DMS153 (cell line): ENCODE measurements at places on chromosomes 2 and 18.

DNA sequence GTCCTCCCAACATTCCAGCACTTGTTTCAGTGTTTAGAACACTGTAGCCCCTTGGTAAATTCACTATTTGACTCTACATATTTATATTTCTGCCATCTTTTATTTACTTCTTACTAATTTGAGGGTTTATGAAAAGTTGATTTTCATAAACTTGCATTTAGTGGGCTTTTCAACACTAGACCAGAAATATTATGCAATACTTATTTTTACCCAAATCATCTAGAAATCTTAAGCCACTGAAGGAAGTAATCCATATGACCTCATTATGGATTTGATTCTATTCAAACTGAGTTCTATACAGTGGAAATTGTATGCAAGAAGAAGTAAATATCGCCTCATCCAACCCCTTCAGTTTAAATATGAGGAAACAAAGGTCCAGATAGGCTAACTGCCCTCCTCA lies 92.6 kb upstream of the VRK2 start:
- DNase-seq = no peak

DNA sequence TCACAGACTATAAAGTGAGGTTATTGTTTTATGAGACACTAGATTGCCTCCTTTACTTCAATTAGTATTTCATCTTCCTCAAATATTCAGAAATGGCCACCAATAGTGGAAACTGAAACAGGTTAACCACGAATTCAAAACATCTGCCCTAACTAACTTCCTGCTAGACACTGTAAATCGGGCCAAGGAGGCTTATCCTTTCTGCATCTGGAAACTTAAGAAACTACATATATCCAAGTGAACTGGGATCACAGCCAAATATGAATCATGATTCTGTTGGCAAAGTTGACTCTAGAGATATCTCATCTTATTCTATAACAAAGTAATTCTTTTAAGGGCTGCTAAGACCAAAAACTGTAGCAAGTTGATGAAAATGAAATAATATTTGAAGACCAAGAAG lies 136.6 kb upstream of the ZC3H15 start:
- DNase-seq = no peak

DNA sequence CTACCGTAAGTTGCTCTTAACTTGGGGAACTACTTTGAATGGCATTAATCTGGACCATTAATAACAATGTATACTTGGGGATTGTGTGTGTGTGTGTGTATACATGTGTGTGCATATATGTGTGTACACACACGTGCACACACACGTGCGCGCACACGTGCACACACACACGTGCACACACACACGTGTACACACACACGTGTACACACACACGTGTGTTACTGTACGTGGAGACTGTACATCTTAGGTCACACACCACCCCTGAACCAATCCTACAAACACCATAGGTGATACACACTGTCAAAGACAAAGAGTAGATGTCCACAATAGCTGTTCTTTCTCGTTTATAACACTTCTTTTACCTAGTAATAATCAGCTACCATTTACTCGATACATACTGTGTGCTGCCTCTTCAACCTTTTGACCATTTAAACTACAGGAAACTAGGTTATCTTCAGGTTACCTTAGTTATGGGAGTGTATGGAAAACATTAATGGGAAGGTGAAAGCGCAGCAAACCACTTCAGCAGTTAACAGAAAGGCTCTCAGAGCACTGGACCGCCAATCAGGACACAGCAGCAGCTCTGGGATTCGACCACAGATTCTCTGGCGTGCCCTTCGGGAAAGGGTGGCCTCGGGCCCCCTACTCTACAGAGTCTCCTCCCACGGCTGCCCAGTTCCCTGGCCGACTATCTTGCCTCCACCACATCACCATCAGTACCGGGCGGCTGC lies 894 bp upstream of the GCC2 start:
- DNase-seq = no peak

DNA sequence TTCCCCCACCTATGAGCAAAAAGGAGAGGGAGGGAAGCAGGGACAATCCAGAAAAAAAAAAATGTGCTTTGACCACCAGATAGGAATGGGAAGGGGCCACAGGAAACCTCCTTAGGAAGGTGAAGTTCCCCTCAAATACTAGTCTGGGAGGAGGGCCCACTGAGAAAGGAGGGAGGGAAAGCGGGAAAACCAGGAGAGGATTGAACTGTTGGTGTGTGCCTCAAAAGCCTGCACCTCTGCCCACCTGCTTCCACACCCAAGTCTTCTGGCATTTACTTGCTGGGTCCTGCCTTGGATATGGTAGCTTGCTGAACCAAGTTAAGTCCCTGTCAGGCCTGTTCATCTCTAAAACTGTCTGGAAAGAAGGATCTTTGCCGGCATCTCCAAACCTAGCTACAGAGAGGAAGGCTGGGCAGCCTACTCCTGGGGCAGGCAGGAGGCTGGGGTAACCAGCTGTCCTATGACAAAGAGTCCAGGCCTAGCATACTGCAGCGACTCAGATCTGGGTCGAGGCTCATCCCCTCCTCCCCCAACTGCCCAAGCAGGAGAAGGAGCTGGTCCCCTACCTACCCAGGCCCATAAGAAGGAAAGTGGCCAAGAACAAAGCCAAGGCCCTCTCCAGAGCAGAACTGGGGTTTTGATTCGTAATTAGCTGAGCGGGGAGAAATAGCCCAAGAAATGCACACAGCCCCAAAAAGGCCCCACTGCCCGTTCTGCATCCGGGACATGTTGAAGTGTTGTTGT lies 3.0 kb downstream of the EN1 start:
- DNase-seq = no peak

- no peak for DNase-seq
These were observed 8.0 kb downstream of the SFXN5 start for GRCh38 chr2:73063472-73063871.

DNA sequence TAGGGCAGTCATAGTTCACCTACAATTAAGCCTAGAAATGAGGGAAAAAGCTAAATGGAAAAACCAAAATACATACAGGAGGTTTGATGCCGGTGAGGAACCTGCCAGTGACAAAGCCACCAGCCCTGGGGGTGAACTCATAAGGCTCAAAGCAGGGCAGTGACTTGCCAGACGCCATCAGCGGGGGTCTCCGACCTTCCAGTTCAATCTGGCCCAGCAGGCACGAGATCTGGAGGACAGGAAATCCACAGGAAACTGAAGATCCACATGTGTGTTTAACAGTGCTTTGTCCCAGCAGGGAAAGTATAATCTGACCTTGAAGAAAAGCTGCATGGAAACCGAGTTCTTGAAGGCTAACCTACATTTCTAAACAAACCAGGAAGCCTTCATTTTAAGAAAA lies 60.1 kb downstream of the POLR1A start:
- DNase-seq = no peak

- DNase-seq = no peak
These were observed 850.7 kb downstream of the NRXN1 start for GRCh38 chr2:50181212-50181611.

DNA sequence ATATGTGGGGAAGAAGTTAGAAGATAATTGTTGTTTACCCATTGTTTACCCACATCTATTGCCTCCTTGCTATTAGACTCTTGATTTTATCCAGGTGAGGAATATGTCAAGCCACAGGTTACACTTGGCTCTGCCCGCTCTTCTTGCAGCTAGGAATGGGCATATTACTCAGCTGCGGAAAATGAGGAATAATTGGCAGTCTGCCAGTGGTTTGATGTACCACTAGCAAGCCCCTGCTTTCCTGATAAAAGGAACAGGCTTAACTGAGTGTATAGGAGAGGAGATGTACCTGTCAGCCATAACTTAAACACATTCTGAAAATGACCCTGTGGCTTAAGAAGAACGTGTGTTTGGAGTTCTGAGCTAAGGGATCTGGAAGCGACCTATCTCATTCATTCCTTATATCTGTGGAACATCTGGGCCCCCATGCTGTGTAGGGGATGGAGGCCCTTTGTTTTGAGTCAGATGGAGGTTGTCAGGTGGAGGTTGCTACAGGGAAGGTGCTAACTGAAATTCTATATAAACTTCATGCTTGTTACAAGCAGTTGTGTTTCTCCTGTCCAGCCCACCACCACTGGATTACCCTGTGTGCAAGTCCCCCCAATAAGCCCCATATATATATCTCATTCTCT lies 4.6 kb upstream of the FMNL2 start:
- no peak for DNase-seq

DNA sequence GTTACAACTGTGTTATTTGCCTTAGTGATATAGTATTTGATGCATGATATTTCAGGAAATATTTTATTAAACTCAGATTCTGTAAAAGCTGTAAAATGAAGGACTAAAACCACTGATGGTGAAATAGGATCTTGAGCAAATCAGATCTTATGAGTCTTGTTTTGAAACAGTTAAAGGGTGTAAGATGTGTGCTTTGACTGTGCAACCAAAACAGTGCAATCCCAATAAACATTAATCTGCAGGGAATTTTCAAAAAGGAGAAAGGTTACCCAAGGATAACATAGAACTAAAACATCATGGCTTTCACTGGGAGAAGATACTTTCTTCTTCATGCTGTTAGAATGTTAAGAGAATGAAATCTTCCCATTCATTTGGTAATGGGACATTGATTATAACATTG lies 378.7 kb downstream of the PARD3B start:
- DNase-seq = no peak

GRCh38 chr2:143840194-143840593 lies 679.7 kb downstream of the ZEB2 start:
- DNase-seq = no peak

GRCh38 chr18:56712761-56713160 lies 61.6 kb downstream of the WDR7 start:
- DNase-seq = no peak

DNA sequence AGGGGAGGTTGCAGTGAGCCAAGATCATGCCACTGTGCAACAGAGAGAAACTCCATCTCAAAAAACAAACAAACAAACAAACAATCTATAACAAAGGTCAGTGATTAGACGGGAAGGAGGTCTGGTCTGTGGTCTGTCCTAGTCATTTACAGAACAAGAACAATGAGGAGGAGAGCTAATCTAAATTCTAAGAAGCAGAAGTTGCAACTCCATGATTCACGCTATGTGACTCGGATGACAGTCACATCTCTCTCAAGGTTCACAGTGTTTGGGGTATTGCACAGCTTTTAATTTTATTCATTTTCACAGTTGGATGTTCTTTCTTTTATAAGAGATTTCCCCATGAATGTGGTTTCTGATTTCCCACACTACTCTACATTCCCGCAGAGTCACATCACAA lies 218.7 kb upstream of the PIEZO2 start:
- DNase-seq = no peak

- no peak for DNase-seq
These were observed 158.2 kb downstream of the TDRD15 start for GRCh38 chr2:21281791-21282514.

DNA sequence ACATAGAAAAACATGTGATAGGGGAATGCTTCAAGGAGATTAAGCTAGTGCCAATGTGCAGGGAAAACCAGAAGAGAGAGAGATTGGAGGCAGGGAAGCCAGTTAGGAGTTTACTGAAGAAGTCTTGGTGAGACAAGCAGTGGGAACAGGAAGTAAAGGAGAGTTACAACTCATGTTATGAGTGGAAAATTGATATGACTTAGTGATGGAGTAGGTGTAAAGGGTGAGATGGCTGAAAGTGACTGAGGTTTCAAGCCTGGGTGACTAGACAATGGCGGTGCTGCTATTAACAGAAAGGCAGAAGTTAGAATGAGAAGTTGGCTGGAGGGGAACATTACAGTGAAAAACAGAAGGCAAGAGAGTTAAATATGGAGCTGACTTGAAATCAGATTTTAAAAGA lies 16.5 kb downstream of the DOK1 start:
- no peak for DNase-seq

DNA sequence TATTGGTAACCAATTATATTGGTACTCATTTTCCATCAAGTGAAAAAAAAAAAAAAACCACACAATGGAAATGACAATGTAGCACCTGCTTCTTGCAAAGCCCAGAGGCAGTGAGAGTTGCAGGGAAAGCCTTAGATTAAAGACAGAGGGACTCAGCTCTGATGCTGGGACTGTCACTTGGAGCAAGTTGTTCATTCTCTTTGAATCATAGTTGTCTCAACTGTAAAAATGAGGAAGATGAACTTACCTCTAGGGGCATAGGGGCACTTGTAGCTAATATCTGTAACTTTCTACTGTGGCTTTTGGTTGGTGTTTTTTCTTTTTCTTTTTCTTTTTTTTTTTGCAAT lies 81.4 kb upstream of the LPIN2 start:
- no peak for DNase-seq

- DNase-seq = no peak
These were observed 128.1 kb downstream of the EIPR1 start for GRCh38 chr2:3249476-3249962.

- DNase-seq = no peak
These were observed 40.7 kb upstream of the TEX51 start for GRCh38 chr2:126858013-126858412.

- DNase-seq = no peak
These were observed 7.8 kb upstream of the RALB start for GRCh38 chr2:120244656-120245519.

DNA sequence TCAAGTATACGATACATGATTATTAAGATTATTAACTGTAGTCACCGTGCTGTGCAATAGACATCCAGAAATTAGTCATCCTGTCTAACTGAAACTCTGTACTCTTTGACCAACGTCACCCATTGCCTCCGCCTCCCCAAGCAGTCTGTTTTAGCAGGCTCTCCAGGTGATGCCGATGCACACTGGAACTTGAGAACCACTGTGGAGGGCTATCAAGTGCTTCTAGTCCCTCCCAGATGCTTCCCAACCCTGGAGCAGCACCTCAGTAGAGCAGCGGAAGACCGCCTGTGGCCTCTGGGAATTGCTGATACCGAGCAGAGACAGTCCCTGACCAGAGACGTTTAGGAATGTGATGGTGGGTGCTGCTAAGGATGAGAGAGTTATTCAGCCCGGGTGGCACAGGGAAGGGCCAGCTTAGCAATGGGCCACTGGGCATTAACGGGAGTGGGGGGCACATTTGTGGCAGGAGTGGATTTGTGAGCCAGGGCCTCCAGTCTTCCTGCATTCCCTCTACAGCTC lies 50.7 kb downstream of the LIPG start:
- no peak for DNase-seq

GRCh38 chr2:85978883-85979780 lies 90.3 kb upstream of the ST3GAL5 start:
- DNase-seq = no peak

DNA sequence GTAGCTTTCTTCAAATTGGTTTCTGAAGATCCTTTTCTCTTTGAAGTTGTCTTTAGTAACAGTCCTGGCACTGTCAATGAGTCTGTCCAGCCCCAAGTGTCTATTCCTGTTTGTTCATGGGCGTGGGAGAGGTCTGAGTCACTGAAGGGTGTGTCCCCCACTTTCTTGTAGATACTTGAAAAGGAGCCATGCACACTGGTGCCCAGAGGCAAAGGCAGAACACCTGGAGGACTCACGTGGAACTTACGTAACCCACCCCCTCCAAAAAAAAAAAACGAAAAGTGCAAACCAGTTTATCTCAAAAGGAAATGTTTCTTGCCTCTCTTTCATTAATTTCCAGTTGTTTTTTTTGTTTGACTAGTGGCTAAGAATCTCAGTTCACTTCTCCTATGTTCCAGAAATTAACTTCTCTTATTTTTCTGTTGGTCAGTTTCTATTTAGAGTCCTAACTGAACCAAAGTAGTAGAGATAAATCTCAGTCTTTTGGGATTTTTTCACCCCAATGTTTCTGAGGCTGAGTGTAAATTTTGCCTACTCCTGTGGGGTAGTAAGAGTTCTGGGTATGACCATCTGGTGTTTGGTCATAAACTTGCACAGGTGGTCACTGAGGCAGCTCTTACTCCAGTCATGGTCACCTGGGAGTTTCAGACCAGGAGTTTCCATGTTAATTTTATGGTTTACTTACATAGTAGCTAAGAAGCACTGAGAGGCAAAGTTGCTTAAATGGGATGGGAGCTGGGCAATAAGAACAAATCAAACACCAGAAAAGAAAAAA lies 54.9 kb downstream of the DSC3 start:
- no peak for DNase-seq

GRCh38 chr2:60364491-60364890 lies 189.0 kb downstream of the BCL11A start:
- DNase-seq = no peak
